ENCODE measurements at places on chromosomes 4 and X.

- DNase-seq = no peak
These were observed 93.5 kb downstream of the CBLL2 start for GRCh38 chrX:22366166-22366702.

DNA sequence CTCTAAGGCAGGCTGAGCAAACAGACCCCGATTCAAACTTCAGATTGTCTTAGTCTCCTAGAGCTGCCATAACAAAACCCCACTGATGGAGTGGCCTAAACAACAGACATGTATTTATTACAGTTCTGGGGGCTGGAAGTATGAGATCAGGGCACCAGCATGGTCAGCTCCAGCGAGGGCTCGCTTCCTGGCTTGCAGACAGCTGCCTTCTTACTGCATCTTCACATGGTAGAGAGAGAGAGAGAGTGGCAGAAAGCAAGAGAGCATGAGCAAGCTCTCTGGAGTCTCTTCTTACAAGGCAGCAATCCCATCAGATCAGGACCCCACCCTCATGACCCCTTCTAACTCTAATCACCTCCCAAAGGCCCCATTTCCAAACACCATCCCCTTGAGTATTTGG lies 22.3 kb upstream of the SORCS2 start:
- DNase-seq = no peak

DNA sequence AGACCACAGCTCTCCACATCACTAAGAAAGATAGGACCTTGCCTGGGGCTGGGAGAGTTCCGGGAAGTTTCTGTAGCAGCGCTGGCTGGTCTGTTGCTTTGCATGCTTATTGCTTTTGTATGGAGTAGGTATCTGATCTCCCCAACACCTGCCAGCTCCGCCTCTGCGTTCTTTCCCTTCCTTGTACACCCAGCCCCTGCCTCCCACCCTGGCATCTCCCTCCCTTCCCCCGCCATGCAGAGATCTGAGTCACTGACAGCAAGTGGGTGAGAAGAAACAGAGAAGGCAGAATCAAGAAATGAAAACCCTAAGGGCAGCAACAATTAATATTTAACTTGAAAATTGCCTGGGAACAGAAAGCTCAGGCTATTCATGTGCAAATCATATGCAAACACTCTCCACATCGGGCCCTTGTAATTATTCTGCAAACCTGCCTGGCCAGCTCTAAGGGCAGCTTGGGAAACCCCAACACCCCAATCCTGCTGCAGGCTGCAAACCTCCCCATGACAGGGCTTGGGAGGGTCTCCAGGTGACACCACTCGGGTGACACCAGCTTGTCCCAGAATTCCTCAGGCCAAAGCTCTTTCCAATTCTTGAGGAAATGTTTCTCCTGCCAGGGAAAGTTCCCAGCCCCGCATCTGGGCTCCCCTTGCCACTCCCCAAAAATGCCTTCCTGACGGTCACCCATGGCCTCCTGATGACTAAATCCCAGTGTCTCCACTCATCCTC lies 257.2 kb downstream of the FBXW7 start:
- no peak for DNase-seq

DNA sequence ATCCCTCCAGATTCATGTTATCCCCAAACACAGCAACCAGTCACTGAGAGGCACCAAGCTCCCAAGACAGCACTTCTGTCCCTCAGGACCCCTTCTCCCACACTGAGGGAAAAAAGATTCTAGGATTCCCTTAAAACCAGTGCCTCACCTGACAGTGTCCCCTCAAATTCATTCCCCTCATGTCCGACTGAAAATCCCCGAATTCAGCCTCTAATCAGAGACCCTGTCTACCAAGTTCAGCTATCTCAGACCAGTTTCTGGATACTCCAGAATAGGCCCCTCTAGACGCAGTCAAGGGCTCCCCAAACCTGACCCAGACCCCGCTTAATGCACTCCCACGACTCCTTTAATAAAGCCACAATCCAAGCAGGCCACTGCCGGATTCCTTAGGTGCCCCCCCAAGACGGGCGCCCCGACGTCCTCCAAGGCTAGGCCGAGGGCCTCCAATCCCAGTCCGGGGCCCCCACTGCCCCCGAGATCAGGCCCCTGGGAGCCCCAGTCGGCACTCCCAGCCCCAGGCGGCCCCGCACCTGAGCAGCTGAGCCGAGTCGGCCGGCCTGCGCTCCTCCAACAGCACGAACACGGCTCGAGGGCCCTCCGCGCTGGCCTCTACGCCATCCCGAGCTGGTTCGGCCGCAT lies 457 bp downstream of the TFE3 start:
- peak; percentile 34 for DNase-seq

GRCh38 chrX:22969411-22969810 lies 30.3 kb upstream of the DDX53 start:
- no peak for DNase-seq

- peak; percentile 68 for DNase-seq
These were observed 82.8 kb upstream of the LIMCH1 start for GRCh38 chr4:41455206-41455605.

GRCh38 chr4:144955104-144955503 lies 142.9 kb downstream of the ANAPC10 start:
- no peak for DNase-seq

DNA sequence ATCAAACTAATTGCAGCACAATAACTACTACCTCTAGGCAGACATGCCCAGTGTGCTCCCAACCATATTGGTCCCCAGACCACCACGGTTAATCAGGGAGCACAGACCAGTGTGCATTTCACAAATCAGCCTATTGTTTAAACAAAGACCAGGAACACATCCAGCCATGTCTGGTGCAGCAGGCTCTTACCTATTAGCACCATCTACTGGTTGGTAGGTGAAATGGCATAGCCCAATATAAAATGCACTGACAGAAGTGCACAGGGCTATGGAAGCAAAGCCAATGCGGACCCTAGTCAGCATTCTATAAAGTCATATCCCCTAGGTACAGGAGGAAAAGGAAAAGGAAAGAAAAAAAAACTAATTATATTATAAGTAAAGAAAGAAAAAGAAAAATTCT lies 15.5 kb upstream of the CYLC1 start:
- DNase-seq = peak; percentile 10

DNA sequence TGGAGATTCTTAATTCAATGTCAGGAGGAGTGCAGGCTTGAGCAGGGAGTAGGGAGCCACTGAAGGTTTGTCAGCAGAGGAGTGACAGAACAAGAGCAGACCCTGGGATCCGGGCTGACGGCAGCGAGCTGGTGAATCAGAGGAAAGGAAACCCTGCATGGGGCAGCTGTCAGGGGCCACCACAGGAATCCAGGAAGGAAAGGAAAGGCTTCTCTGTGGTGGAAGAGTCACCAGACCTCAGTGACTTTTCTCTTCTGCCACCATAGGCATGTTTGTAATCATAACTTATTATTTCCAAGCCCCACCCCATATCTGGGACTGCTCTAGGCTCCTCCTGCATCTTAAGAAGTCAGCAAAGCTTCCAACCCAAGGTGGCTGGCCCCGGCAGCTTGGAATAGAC lies 150.9 kb downstream of the BCOR start:
- no peak for DNase-seq

DNA sequence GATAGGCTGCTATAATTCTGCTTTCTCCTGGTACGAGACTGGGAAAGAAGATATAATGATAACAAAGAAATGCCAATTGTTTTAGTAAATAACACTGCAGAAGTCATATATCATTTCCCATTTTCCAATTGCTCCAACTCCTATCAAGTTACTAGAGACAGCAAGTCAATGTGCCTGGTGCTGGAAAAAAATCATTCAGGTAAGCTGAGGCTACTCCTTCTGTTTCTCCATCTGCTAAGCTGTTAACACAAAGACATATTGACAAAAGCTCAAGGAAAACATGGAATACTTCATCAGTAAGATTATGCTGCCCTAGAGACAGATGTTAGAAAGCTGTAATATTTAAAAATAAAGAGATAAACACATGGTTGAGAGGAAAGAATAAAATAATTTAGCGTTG lies 10.0 kb downstream of the NAA11 start:
- DNase-seq = no peak

DNA sequence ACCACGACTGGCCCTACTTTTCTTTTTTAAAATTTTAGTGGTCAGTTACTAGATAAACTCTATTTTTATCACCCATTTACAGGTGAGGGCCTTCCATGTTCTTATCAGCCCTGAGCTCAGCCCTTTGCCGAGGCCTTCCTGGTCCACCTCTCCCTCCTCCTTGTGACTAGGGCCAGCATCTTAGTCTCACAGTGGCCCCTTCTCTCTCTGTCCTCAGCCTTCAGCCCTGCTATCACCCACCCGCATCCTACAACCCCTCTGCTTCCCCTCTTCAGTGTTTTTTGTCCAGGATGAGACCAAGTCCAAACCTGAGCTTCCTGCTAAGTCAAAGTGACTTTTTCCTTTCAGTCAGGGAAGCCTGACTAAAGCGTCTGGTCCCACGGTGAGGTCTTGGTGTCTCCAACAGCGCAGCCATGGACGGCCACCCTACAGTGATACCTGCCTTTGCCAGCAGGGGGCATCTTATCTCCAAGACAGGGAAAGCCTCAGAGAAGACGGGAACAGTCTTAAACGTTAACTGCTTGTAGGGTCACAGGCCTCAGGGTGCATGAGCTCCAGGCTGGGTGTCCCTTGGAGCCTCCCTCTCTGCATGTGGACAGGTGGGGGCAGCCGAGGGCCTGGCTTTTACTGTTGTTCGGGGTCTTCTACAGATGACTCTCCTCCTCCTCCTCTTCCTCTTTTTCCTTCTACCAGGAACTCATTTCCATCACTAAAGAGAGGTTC lies 11.7 kb upstream of the GAGE10 start:
- peak; percentile 44 for DNase-seq

- DNase-seq = no peak
These were observed 399.5 kb downstream of the SMARCA1 start for GRCh38 chrX:129123795-129124194.

- no peak for DNase-seq
These were observed 18.7 kb upstream of the ZNF827 start for GRCh38 chr4:145957302-145957701.

DNA sequence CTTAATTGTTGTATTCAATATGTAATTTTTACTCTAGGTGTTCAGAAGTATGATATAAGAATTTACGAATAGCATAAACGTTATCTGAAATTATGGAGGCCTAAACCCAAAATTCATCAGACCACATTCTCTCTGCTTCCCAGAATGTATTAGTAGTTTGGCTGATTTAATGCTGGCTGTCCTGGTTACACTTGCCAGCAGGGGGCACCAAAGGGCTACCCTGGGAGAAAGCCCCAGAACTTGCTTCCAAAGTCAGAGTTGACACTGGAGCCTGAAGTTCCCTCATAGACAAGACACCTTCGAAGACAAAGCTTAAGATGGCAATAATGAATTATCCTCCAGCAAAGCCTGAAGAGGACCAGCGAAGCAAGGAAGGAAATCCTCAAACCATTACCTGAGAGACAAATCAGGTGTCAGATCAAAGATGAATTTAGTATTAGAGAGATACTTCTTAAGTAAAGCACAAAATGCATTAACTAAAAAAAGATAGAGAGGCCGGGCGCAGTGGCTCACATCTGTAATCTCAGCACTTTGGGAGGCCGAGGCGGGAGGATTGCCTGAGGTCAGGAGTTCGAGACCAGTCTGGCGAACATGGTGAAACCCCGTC lies 11.3 kb upstream of the ANOS1 start:
- DNase-seq = no peak

- no peak for DNase-seq
These were observed 10.6 kb downstream of the SYTL4 start for GRCh38 chrX:100721328-100721727.

DNA sequence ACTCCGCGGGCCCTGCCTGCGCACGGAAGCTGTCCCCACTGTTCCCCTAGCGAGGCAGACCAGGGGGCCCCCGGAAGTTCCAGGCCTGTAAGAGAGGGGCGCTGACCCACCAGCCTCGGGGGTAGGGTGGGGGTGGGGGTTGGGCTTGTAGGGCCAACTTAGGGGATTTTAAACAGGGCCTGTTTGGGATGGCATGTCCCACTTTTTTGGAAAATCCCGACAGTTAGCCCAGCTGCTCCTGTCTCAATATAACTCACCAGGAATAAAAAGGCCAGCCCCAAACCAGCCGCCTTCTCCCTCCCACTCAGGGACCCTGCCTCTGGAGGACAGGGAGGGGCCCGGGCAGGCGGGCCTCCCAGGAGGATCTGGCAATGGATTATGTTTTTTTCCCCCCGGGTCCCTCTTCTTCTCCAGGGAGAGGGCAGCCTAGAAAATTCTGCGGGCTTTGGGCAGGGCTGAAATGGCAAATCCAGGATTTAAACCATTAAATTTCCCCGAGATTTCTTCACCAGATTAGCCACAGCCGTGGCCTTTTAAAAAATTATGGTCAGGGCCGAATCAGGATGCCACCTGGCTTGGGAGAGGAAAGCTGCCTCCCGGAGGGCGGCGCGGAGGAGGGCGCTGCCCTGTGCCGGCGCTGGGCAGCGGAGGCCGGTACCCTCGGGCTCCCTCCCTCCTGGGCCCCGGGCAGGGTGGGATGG lies 957 bp downstream of the PPP2R2C start:
- no peak for DNase-seq

DNA sequence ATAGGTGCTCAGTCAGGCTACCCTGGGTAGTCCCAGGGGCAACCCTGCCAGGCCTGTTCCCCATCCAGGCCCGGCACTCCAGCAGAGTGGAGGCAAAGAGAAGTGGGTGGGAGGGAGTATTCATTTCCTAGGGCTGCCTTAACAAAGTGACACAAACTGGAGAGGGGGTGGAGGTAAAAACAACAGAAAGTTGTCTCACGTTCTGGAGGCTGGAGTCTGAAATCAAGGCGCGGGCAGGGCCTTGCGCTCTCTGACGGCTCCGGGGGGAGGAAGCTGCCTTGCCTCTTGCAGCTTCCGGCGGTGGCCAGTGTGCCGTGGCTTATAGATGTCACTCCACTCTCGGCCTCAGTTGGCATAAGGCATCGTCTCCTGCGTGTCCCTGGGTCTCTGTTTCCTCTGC lies 90.8 kb downstream of the DCTD start:
- no peak for DNase-seq

DNA sequence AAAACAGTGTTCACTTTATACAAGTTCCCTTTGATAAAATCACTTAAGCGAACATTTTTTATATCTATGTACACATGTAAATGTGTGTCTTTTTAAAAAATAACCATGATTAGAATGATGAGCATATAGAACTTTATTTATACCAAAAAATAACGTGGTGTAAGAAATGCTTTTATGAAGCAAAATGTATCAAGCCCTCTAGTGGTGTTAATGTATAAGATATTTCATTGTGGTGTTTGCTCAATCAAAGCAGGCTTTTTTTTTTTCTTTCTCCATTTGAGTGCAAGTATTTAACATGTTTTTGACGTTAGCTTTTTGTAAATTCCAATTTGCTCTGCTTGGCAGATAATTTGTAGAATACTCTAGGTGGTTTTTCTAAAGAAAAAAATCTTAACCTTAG lies 2092.4 kb upstream of the TENM3 start:
- peak; percentile 1 for DNase-seq

DNA sequence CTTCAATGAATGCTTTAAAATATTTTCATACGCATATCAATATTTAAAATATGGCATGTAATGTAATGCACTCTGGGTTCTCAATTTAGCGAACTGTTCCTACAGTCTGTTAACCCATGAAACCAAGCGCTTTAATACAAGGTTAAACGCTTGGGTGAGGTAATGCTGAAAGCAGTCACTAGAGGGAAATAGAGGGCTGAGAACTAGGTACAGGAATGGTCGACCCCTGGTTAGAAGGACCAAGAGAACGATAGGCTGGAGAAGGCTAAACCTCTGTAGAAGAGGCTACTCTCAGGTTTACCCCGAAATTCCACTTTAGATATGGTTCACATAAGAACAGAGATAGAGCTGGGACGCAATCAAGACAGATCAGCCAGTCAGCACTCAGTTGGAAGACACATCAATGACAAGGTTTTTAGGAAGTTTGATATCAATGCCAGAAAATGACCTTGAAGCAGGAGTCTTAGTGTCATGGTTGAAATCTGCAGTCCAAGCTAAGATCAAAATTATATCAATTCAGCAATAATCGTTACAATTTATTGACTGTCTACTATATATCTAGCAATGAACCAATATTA lies 26.9 kb downstream of the ARSJ start:
- DNase-seq = peak; percentile 14
